ENCODE measurements at places on chromosomes 5 and 9.

DNA sequence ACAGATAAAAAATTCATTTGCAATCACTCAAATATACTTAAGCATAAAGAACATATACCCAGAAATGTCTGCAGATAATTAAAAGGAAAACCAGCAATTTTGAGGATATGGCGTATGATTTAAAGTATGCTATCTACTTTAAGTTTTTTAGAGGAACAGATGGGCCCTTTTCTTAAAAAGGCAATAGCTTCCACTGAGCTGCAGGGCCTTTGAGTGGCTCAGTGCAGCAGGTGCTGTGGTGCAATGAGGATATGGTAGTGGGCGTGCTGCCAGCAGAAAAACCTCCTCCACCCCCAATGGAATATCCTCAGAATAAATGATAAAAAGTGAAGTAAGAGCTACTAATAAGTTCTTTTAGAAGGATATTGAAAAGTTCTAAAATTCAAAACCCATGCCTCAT, 814.5 kb downstream of the MTRR start:
- DNase-seq: no peak

GRCh38 chr9:3059781-3060468, 216.0 kb upstream of the PUM3 start:
- DNase-seq: no peak

DNA sequence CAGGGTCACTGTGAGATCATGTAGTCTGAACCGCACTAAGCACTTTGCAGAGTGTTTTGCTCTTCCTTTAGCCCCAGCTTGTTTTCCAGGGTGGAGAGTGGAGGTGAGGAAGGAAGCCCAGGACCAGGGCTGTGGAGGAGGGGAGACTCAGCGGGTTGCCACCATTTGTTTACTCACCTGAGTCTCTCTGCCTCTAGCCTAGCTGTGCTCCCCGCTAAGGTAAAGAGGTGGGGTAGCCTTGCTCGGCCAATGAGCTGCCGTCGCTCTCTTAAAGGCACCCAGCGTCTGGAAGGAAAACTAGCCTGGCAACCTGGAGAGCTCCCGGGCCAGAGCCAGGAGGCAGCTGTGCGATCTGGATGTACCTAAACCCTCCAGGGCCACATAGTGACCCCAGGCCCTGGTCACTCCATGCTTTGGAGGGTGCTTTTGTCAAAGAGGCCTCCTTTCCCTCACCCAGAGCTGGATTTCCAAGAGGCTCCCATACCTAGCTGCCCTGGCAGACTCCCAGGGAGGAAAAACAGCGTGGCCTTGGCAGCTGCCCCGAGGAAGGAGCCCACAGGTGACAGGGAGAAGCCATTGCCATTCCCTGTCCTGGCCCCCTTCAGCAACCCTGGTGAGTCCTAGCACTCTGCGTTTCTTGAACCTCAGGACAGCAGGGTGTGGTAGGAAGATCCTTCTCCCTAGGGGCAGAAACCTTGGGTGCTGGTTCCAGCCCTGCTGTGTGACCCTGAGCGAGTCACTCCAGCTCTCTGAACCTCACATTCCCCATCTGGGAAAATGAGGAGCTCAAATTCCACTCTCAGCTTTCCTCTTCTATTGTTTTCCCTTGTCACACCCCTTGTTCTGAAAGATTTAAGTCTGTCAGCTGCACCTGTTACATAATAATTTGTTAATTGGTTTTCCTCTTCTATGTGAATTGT, 42.4 kb upstream of the LARP1 start:
- DNase-seq: no peak

- no peak for DNase-seq
Observed at GRCh38 chr5:122154491-122154890, 25.1 kb downstream of the ZNF474 start.

GRCh38 chr5:169721771-169722170, 84.7 kb downstream of the DOCK2 start:
- no peak for DNase-seq

DNA sequence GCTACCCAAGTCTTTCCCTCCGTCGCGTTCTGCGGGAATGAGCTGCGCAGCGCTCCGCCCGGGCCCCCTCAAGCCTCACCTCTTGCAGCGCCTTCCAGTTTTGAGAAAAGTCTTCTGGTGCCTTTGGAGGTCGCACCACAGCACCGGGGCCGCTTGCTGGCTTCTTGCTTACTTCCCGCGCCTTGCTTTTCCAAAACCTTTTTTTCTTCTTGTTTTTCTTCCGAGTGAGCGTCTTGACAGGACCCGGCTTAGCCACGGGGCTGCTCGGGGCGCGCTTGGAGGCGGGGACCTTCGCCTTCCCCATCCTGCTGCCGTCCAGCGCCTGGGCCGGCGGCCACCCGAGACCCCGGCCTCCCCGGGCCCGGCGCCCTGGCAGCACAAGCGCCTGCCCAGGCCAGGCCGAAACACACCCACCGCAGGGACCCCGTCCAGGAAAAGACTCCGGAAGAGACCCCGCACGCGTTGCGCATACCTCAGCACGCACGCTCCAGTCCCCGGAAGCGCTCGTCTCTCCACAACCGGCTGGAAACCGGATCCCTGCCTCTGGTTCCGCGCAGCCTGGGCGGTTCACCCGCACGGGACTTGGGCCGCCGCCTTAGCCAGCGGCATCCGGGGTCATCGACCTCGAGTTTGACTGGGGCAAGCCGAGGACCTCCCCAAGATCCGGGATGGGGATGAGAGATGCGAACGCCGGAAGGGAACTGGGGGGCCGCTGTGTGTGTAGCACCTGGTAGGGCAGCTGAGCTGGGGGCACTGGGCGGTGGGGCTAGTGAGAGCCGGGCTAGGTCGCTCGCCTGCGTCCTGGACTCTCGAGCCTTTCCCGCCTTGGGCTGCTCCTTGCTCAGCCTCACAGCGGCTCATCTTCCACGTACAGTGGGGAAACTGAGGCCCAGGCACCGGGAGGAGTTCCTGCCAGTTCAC, at the start of gene REXO4:
REXO4 (minus strand) TSS at position 470 of the 921 bp plus-strand sequence; CDS start at position 304, 166 bp downstream.
- DNase-seq: peak; percentile 66

- no peak for DNase-seq
Observed at GRCh38 chr9:95104980-95105379, 212.5 kb downstream of the FANCC start.

- DNase-seq: no peak
Observed at GRCh38 chr9:135040892-135041291, 46.6 kb upstream of the OLFM1 start.

DNA sequence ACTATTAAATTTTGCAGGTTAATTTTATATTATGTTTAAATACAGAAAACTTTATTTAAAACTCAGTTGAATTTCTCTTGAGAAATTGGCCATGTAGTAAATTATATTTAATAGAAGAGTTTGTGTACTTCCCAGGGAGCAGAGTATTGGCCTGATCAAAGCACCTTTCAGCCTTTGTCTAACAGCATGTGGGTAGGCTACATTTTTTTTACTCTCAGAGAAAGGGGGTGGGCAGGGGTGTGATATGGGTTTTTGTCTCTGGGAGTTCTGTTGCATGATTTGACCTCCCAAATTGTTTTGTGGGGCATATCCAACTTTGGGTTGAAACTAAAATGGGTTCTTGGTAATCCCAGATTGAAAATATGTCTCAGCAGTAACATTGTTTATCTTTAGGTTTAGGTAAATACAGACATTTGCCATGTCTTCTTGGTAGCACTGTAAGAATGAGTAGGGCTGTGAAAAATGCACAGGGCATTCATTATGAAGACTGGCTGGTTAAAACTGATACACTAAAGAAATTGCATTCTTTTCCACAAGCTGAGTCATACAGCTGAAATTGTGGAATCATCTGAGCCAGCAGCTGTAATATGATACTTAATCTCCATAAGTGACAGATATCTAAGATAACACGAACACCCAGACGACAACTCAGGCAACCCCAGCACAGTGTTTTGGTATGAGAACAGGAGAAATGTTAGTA, 75.4 kb upstream of the CDKN2B start:
- no peak for DNase-seq

- peak; percentile 0 for DNase-seq
Observed at GRCh38 chr9:18061856-18062255, 412.1 kb upstream of the ADAMTSL1 start.

DNA sequence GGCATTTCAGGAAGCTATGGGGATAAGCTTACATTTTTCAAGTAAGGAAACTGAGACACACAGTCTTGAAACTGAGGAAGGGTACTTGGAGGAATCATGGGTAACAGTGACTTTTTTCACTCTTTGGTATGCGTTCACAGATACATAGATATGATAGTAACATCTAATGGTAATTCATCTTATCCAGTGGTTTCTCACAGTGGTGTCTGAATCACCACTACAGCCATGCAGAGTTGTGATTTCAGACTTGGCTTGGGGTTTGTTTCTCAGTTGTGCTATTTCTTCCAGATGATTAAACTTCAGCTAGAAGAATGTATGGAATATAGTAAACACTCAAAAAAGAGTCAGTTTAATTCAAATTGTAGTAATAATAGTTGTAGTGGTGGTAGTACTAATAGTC, 239.1 kb upstream of the NUDT12 start:
- DNase-seq: no peak

DNA sequence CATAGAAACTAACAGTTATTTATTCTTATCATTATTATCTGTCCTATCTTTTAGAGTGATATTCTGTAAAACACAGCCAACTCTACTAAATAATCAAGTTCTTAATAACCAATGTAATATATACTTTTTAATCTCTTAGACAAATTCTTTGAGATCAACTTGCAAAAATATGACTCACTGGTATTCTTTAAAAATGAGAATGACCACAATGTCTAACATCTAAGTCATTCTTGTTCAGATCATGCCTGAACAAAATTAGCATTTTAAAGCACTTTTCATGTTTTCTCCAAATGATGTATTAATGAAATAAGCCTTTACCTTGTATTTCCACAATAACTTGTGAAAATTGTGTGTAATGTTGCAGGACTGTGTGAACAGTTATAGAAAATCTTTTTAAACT, 356.9 kb upstream of the RGMB start:
- DNase-seq: no peak

DNA sequence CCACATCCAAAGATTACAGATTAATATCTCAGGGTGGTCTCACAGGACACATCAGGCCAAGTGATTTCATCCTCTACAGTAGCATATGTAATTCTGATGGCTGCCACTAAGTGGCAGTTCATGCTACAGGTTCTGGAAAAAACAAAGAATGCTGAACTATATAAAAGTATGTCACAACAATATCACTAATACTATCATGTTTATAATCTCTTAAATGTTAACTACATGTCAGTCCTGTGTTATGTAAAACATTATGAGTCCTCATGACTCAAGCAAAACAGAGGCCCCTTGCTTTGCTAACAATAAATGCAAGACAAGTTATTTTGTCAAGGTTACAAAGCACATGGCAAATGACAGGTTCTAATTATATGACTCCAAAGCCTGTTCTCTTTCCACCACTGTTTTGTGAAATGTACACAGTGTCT, 233.2 kb downstream of the FBXL17 start:
- peak; percentile 40 for DNase-seq
